CD4-positive, alpha-beta T cell treated with Interleukin-10 for 1 hour (primary cell): ENCODE measurements at places on chromosomes 4 and X.

GRCh38 chrX:31227250-31227649 is 155.4 kb upstream of the FTHL17 start:
- no peak for DNase-seq

DNA sequence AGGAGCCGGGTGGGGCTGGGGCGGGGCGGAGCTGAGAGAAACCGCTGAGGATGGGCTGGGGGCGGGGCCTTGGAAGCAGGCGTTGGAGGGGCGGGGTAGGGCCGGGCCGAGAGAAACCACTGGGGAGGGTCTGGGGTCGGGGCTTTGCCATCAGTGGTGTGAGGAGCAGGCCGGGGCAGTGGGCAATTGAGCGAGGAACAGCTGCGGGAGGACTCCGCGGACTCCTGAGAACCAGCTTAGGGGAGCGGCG is 1.3 kb upstream of the EOLA2 start:
- no peak for DNase-seq

GRCh38 chr4:142752202-142752786 is 93.8 kb downstream of the INPP4B start:
- DNase-seq = no peak

GRCh38 chr4:173503330-173504180 is 26.5 kb downstream of the HAND2 start:
- DNase-seq = no peak

- no peak for DNase-seq
Observed at GRCh38 chrX:24207826-24208225, 58.3 kb downstream of the ZFX start.

DNA sequence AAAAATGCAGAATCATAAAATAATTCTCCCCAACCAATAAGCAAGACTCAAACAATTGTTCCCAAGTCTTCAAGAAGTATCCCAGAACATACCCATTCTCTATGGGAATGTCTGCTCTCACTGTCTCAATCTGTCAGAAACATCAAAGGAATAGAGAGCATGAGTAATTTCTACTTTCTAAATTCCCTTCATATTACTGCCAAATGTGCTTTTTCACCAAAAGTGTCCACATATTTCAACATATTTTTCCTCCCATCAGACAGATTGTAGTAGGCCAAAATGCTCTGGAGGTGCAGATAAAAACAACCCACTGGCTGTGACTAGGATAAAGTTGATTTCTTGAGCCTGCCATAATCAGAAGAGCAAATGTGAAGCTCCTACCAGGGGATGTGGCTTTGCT is 692.0 kb upstream of the FAM241A start:
- no peak for DNase-seq

DNA sequence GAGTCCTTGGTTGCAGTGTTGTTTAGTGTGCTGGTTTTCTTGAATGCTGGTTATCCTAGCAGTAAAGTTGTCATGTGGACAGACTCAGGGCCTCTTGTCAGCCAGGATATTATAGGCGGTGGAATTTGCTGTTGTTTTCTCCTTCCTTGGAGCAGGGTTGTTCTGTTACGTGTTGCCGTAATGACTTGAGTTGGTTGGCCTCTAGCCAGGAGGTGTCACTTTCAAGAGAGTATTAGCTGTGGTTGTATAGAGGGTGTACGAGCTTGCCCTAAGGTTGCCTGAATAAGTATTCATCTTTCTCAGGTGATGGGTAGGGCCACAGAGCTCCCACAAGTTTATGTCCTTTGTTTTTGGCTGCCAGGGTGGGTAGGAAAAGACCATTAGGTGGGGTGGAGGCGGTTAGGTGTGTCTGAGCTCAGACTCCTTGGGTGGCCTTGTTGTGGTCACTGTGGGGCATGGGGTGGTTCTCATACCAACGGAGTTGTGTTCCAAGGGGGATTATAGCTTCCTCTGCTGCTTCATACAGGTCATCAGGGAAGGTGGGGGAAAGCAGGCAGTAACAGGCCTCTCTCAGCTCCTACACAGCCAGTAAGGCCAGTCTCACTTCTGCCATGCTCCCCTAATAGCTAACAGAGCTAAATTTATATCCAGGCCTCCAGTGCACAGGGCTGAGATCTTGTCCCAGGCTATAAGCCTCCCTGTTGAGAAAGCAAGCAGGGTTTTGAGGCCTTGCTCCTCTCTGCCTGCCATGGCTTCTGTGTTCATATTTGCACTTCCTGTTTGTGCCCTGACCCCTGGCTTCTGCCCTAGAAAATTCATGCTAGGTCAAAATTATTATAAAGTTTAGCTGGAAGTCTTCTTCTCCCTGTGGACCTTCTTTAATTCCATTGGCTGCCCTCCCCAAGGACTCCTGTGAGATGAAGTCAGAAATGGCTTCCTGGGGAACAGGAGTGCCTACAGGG is 594.7 kb downstream of the RAPGEF2 start:
- no peak for DNase-seq

DNA sequence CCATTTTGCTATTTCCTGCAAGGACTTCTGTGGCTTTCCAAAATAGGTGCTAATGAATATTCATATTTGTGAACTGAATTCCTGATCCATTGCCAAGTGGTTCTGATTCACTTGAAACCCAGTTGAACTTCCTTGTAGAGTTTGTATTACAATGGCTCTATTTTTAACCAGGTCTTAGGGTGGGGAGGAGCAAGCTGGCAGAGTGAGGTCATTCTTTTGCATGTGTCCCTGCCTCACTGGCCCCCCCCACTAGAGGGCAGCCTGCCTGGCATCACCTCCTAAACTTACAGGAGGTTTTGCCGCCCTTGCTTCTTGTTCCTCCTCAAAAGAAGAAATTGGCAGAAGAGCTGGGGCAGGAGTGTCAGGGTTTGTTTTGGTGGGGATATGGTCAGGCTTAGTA is 10.5 kb downstream of the PTTG2 start:
- DNase-seq = peak; percentile 73

DNA sequence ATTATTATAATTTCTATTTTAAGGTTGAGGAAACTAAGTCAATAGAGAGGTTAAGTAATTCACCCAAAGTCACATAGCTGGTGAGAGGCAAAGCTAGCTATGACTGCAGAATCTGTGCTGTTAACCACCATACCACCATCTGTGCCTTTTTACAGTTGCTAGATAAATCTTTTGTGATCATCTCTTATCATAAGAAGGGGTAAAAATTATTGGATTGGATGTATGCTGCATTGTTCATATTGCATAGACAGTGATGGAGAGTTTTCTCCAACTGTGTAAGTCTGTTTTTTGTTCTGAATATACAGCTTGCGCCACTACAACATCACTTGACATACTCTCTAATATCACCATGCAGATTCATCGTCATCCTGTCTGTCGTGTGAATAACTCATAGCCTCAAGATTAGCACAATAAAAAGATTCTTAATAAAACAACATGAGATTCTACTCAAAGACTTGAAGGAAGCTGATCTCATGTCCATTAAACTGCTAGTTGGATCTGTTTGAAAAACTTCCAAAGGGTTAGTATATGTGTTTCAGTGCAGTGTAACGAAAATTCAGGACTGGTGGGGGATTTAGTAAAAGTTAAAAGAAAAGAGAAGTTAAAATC is 495.9 kb downstream of the SPRY1 start:
- no peak for DNase-seq

DNA sequence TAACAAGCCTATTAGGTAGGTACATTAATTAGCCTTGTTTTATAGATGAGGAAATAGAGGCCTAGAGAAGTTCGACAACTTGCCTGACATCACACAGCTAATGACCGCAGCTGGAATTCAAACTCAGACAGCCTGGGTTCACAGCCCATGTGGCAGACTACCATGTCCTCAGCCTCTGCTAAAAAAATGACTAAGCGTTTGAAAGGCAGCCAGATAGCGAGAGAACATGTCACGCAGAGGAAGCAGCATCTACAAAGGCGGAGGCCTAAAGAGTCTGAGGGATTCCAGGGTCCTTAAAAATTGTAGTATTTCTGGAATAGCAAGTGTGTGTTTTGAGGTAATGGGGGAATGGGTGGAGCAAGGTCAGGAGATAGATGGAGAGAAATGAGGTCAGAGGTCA is 33.2 kb upstream of the BMP15 start:
- no peak for DNase-seq

DNA sequence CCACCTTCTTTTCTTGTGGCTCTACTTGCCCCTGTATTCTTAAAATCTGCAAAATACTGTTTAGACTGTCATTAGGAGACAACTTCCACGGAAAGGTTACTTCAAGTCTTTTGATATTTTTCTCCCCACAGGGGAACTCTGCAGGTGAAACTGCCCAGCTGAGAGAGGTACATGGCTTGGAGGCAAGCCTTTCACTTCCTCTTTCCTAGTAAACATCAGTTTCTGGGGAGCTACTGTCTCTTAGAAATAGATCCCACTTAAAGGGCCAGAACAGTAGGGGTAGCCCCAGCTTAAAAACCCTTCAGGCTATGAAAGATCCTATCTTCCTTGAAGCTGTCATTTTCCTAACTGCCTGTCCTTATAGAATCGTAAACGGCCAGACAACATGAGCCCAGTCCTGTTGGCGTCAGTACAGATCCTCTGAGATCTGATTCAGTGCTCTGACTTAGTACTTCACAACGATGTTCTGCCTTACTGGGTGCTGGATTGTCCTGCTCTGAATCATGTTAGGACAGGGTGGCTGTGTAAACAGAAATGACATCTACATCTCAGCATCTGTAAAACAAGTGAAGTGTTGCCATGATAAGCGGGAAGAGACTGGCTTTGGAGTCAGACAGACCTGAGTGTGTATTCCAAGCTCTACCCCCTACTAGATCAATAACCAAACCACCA is 102.1 kb downstream of the ITIH6 start:
- DNase-seq = no peak
